ENCODE measurements at places on chromosomes 12 and 14. TPM values are rescaled to one million over a fixed set of nuclear protein-coding genes. Genes with fewer than 3 reads are reported as not detected.

Gene HCFC2
- 55.6 TPM for total RNA-seq

DNA sequence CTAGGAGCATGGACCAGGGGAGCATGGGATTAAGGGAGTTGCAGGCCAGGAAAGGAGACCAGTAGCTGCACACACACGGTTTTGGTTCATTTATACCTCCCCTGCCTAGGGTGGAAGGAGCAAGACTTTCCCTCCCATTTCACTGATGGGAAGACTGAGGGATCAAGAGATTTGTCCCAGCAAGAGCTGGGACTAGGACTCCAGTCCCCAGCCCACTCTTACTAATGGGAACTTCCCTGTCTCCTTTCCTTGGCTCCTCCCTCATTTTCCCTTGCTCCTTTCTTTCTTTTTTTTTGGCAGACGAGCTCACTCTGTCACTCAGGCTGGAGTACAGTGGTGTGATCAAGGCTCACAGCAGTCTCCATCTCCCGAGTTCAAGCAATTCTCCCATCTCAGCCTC lies 13.0 kb downstream of the SCNN1A start:
- DNase-seq = no peak

Gene KLRK1
- total RNA-seq = 1.2 TPM

- no peak for DNase-seq
These were observed 152.1 kb downstream of the TMTC2 start for GRCh38 chr12:82838827-82839226.

All from umbilical cord (tissue), 2 donors.